ENCODE measurements at places on chromosomes 7 and 10.

DNA sequence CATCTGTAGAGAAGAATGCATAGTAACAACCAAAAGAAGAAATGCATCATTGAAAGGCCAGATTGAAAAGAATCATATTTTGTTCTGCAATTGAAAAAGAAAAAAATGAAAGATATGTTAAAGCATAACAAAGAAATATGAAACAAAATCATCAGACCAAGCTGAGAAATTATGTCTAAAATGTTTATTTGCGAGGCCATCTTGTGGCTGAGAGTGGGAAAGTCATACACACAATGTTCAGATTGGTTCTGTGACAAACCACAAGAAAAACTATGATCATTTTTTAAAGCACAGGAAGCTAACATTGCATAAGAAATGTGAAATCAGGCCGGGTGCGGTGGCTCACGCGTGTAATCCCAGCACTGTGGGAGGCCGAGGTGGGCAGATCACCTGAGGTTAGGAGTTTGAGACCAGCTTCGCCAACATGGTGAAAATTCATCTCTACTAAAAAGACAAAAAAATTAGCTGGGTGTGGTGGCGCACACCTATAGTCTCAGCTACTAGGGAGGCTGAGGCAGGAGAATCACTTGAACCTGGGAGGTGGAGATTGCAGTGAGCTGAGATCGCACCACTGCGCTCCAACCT, 36.6 kb downstream of the ABCB5 start:
- DNase-seq = no peak

DNA sequence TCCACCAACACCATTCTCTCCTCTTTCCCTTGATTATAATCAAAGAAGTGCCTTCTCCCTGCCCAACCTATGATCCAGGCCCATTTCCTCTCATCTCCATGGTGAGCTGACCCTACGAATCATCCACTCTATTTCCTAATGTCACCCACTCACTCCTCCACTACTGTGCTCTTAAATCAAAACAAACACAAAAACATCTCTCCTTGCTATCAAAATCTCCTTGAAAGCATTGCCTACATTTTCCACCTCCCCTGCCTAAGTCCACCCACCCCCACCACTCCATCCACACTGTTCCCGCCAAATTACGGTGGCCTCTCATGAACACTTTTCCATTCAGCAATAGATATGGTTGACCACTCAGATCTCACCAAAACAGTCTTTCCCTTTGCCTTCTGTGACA, 5.3 kb downstream of the DYDC1 start:
- no peak for DNase-seq

- DNase-seq = no peak
These were observed 386.7 kb upstream of the NPVF start for GRCh38 chr7:25615003-25615402.

- no peak for DNase-seq
These were observed 63.8 kb downstream of the ENTPD1 start for GRCh38 chr10:95819620-95820329.

GRCh38 chr7:71349682-71350481, 217.9 kb downstream of the GALNT17 start:
- no peak for DNase-seq

GRCh38 chr7:16891338-16891737, 9.6 kb upstream of the AGR3 start:
- no peak for DNase-seq

- no peak for DNase-seq
These were observed 64.6 kb downstream of the PRTFDC1 start for GRCh38 chr10:24887855-24888231.

- no peak for DNase-seq
These were observed 22.3 kb upstream of the C10orf95 start for GRCh38 chr10:102473445-102474331.

DNA sequence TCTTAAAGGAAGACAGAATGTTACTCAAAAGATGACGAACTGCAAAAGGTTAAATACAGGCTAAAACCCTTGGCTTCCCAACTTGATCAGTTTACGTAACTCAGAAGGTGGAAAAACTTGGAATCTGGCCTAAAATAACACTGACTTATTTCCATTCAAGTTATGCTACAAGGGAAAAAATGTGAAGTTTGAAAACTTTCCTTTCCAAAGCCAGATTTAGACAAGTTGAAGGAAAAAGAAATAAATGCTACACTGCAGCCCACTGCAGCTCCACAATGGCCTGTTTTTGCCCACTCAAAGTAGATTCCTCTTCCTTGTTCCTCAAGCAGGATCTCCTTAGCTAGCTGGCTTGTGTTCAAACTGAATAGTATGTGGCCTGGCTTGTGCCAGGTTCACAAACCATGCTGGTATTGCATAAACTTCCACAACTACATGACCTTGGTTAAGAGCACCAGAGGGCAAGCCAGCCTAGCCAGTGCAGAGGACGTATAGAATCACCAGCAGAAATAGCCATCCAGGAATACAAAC, 166.2 kb downstream of the CPEB3 start:
- DNase-seq = peak; percentile 38

GRCh38 chr7:131543298-131543697, 13.1 kb downstream of the PODXL start:
- DNase-seq = no peak

DNA sequence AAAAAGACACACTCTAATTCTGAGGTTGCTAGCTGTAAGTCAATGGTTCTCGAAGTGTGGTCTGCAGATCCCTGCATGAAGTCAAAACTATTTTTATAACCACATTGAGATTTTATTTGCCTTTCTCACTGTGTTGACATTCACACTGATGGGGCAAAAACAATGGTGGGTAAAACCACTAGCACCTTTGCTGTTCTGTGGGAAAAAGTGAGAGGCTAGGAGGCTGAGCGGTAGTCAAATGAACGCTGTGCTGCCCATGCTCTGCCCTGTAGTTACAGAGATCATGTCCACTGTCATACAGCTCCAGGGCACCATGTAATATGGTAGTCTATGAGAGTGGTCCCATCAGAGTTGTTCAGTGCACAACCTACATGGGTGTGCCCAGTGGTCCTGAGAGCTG, 21.6 kb upstream of the PDCD4 start:
- DNase-seq = no peak

GRCh38 chr7:73719806-73720169, 319 bp upstream of the STX1A start:
- no peak for DNase-seq

- no peak for DNase-seq
These were observed 200.9 kb downstream of the GRID1 start for GRCh38 chr10:86165666-86166065.

Data from pancreas (tissue), 10 donors.